ENCODE measurements at places on chromosomes 4 and X.

GRCh38 chrX:24019448-24019847 lies 7.5 kb downstream of the KLHL15 start:
- DNase-seq = no peak

DNA sequence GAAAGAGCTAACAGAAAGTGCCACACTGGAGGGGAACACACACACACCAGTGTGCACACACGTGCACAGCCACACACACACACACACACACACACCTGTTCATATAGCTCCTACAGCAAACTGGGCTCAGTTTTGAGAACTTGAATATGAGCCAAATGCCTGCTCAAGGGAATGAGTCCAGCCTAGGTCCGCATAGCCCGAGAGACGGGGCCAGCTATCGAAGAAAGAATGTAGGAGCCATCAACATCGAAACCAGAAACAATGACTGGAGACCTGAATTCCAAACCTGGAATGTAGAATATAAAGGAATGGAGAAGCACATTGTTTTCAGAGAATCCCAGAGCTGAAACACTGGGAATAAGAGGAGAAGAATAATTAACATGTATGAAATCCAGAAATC lies 37.6 kb upstream of the ERVMER34-1 start:
- no peak for DNase-seq

GRCh38 chr4:113996599-113997177 lies 17.2 kb upstream of the ARSJ start:
- no peak for DNase-seq

DNA sequence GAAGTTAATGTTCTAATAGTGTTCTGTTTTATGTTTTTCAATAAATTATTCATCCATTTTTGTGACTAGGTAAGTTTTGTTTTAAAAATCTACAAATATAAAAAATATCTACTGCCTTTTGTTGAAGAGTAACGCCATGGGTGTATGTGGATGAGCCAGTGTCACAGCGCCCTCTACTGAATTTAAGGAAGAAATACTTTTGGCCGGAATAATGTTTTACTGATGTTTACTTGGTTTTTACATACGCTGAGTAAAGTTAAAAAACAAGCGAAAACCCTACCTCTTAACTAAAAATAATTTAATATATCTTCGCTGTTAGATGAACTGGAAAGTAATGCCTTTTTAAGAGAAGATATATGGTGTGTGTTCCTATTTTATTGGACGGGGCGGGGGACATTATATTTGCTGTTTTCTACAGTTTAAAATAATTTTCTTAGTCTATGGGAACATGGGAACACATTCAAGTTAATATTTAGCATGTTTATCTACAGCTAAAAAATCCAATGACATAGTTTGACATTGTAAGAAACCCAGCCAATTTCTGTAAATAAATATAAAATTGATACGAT lies 86.1 kb downstream of the CPE start:
- no peak for DNase-seq

DNA sequence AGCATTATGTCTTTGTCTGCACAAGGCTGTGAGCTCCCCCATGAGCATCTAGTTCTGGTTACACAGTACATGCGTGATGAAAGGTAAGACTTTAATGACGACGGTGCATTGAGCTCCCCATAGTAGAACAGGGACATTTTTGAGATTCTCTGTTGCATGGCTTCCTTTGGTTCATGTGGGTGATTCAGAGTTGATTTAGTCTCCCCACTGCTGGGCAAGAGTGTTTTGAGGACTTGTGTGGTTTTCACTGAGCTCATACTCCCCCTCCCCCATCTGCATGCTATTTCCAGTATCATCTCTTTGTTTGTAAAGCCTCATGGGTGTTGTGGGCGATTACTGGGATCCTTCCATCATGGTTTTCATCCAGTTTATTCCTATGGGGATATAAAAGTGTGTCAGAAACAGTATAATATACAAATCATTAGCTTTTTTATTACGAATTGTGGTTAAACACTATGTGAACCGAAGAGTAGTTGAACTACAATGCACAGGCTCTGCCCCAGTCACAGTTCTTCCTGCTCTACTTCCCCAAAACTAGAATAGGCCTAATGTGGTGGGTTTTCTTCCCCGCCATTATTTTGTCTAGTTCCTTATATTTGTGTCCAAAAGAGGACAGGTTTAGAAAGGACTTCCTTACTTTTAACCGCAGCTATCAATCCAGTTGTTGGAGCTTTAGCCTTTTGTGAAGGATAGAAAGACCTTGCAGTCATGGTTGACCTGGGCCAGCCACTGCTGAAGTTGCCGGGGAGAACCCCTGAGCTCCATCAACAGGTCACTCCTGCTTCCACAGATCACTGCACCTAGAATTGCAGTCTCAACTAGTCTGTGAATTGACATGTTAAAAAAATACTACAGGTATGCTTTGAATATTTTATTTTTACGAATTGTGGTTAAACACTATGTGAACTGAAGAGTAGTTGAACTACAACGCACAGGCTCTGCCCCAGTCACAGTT lies 30.4 kb downstream of the KIT start:
- DNase-seq = no peak

GRCh38 chr4:24044610-24045589 lies 155.1 kb upstream of the PPARGC1A start:
- no peak for DNase-seq

- DNase-seq = no peak
Measured at GRCh38 chr4:90855111-90855510, 727.9 kb downstream of the CCSER1 start.

- DNase-seq = no peak
Measured at GRCh38 chr4:182102576-182102975, 140.6 kb upstream of the TENM3 start.

DNA sequence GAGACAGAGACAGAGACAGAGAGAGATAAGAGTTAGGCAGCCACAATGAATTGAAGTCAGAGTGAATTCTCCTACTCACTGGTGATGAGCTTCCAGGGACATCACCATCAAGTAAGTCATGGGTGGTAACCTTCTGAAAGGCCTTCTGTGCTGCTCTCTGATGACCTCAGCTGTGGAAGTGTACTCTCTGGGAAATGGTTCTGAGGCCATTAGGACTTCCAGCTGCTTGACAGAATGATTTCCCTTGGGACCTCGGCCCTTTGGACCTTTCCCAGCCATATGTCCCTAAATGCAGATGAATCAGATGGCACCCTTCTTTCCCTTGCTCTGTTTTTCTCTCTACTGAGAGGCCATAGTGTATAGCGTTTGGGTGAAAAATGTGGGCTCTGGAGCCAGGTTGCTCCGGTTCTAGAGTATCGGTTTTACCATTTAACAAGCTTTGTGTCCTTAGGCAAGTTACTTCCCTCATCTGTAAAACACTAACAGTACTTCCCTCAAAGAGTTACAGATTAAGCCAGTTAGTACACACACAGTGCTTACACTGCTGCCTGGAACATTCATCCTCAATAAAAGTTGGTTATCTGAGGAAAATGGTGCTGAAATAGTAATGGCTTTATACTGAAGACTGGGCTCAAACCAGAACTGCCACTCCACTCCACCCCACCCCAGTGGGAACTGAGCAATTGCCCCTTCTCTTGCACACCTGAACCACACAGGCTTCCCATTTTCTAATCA lies 7.6 kb downstream of the SEPTIN11 start:
- DNase-seq = no peak

DNA sequence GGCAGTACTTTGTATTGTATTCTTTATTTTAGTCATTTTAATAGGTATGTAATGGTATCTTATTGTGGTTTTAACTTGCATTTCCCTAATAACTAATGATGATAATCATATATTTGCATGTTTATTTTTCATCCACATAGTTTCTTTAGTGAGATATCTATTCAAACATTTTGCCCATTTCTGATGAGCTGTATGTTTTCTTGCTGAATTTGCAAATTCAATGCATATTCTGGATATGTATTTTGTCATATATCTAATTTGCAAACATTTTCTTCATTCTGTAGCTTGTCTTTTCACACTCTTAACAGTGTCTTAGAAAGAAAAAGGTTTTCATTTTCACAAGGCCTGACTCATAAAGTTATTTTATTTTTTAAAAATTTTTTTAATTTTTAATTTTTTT lies 372.1 kb downstream of the ZNF674 start:
- no peak for DNase-seq

Measured in stimulated activated CD8-positive, alpha-beta memory T cell treated with anti-CD3 and anti-CD28 coated beads, Interleukin-4, amount 100 ng/mL, for 1 hour (primary cell).